ENCODE measurements at places on chromosomes 1 and 21.

- no peak for DNase-seq
Measured at GRCh38 chr1:230172016-230172537, 105.0 kb downstream of the GALNT2 start.

GRCh38 chr1:99655376-99655775 is 9.5 kb downstream of the PALMD start:
- DNase-seq, result no peak

GRCh38 chr1:201261771-201262547 is 21.3 kb upstream of the PKP1 start:
- no peak for DNase-seq

- peak; percentile 76 for DNase-seq
Measured at GRCh38 chr1:25246600-25247023, 642 bp downstream of the RSRP1 start.

DNA sequence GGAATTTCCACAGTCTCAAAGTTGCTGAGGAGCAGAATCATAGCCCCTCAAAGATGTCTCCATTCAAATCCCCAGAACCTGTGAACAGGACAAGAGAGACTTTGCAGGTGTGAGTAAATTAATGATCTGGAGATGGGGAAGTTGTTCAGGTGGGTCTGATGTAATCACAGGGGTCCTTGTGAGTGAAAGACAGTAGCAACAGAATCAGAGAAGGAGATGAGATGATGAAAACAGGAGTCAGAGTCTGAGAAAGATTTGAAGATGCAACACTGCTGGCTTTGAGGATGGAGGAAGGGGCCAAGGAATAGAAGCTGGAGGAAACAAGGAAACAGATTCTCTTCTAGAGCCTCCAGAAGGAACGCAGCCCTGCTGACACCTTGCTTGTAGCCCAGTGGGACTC is 81.5 kb downstream of the SELENOF start:
- no peak for DNase-seq

Data from hematopoietic multipotent progenitor cell treated with erythropoietin and hydrocortisone succinate and interleukin-3 and kit ligand, for 17 days (in vitro differentiated cells).